ENCODE measurements at places on chromosomes 3 and 15.

DNA sequence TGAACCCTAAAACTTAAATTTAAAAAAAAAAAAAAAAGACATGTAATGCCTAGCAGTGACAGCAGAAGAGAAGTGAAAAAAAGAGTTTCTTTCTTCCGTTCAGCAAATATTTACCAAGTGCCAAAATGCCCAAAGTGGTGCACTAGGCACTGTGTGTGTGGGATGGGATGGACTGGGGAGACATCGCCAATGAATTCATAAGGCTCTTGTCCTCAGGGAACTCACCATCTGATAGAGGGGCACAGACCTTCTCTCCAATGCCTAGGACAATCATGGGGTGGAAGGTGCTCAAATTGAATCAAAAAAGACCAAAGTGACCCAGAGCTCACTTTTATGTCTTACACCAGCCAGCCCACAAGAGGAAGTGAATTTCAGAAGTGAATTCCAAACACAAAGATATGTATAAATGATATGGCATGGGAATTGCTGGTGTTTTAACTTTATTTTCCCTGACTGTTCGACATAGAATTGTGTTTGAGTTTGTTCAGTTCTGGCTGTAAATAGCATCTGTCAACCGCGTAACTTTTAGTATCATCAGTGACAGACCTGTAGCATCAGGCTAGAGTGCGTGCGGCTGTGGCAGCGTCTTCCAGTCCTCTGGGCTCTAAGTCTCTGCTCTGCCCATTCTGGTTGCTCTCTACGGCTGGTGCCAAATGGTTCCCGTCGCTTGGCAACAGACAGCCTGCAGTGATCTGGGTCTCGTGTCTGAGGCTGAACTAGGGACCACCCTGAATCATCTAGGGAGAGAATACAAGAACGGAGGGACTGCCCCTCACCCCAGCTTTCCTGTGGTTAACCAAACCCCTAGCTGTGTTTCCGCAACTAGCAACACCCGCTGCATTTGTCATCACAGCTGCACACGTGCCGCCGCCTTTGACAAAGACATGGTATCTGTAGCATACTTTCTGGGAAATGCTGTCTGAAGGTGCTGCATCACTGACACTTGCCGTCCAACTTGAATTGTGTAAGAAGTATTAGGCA lies 154.0 kb upstream of the THBS1 start:
- DNase-seq: peak; percentile 49

DNA sequence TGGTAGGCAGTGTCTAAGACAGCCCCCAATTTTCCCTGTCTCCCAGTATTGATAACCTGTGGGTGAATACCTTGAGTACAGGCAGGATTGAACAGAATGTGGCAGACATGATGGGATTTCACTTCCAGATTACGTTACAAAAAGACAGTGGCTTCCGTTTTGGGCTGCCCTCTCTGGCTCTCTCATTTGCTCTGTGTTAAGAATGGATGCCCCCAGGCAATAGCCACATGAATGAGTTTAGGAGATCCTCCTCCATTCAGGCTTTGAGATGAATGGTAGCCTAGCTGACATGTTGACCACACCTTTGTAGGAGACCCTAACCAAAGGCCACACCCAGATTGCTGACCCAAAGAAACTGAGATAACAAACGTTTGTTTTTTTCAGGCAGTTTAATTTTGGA lies 34.3 kb downstream of the UBXN7 start:
- no peak for DNase-seq

- DNase-seq: no peak
These were observed 267.3 kb downstream of the FHIT start for GRCh38 chr3:60983906-60984305.

DNA sequence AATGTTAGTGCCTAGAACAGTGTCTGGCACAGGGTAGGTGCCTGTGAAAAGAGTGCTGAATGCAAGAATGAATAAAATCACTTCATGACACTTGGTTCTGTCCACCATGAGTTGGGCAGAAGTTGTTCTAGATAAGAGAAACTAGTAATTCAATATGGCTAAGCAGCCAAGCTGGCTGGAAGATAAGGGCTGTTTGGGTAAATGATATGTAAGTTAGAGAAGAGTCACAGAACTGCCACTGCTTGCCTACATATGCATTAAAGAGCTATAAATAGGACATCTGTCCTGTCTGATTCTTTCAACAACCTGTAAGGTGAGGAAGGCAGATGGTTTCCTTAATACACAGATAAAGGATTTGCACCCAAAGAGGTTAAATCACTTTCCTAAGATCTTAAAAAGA lies 13.1 kb downstream of the MTMR10 start:
- no peak for DNase-seq

DNA sequence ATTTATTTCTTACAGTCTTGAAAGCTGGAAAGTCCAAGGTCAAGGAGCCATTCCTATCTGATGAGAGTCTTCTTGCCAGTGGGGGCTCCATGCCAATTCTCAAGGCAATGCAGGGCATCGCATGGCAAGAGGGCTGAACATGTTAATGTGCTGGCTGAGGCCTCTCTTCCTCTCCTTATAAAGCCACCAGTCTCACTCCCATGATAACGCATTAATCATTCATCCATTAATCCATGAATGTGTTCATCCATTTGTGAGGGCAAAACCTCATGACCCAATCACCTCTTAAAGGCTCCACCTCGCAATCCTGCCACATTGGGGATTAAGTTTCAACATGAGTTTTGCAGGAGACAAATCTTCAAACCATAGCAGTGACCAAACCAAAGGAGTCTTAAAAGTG lies 118.3 kb downstream of the PROS1 start:
- DNase-seq: no peak

DNA sequence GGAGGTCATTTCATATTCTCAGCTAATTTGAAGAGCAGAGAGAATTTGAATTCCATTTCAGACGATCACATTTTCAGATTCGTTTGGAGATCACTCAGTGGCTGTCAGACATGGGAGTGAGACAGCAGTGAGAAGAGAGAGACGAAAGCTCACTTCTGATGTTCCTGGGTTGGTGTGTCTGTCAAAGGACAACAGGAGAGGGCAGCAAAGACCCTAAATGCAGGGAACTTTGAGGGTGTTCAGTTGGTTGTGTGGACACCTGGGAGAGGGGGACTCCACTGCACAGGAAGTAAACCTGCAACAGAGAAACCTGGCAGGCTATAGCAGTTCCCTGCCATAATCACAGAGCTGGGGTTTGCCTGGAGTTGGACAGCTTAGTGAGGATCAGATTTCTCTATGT lies 675.1 kb downstream of the SQOR start:
- no peak for DNase-seq

- DNase-seq: no peak
These were observed 15.7 kb upstream of the RPS27L start for GRCh38 chr15:63172851-63173451.

DNA sequence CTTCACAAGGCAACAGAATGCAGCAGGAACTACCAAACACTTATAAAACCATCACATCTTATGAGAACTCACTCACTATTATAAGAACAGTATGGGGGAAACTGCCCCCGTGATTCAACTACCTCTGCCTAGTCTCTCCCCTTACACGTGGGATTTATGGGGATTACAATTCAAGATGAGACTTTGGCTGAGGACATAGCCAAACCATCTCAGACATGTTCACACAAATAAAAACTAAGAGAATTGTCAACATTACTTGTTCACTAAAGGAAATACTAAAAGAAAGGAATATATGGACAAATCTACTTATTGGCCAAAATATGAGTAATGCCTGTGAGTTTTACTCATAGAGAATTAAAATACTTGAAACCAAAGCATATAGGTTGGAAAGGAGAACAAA lies 505.1 kb downstream of the IGSF11 start:
- DNase-seq: no peak

DNA sequence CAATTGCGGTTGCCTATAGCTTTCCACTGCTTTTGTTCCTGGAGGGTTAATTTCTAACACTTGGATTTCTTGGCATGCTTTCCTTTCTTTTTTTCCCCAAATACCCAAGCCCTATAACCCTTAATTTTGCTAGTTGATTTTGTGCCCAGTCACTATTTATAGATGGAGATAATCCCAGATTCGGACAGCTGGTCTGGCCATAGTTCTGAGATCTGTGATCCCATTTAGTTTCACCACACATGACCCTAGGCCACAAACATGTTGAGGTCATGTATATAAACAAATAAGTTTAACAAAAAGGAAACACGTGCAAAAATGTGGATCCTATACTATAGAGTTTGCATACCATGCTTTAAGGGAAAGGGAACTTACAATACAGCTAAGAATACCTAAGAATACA lies 111.4 kb downstream of the ZMAT3 start:
- DNase-seq: no peak

GRCh38 chr15:41466711-41467110 lies 27.0 kb upstream of the ITPKA start:
- no peak for DNase-seq

DNA sequence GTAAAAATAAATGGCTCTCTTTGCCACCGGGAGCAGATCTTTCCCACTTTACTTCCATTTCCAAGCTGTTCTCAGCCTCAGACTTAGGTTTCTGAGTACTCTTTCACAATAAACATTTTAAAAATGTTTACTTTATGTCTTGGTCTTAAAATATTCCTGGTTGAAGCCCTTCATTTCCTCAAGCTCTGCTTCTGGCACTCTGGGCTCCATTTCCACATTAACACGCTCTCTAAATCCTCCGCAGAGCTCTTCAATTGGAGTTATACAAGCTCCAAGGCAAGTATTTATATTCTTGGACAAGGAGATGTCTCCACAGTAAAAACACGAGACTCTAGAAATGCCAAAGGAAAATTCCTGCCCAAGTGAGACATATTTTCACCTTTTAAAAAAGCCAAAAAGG lies 169.3 kb downstream of the GREM1 start:
- DNase-seq: no peak

DNA sequence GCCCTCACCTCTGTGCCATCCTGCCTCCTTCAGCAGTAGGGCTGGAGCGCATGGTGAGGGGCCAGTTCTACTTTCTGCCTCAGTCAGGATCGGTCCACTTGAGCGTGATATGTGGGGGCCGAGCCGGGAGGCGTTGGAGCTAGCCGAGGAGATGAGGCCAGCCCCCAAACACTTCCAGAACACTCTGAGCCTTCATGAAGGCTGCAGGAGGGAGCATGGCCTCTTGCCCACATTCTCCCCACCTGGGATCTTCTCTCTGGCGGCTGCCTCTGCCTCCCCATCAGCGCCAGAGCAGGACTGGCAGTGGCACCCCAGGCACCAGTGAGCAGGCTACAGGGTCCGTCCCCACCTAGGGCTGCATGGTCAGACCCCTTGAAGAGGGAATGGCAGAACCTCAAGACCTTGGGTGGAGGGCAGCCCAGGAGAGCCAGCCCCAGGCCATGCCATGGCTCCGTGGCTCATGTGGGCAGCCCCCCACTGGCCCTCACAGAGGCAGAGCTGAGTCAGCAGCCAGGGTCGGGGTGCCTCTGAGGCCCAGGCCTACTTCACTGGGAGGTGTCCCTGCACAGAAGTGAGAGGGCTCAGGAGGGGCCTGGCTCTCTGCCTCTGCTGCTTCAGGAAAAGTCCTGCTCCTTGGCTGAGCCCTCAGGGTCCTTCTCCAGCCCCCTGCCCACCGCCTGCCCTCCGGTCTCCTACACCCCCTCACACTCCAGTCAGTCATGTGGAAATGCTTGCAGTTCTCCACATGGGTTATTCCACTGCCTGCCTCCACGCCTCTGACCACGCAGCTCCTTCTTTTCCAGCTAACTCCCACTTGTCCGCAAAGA lies 28.1 kb upstream of the CYP11A1 start:
- no peak for DNase-seq

All from activated T-cell treated with anti-CD3 and anti-CD28 coated beads for 1 hour (primary cell).